C1 segment of cervical spinal cord (tissue), 14 donors: ENCODE measurements at places on chromosomes 16 and 17.

GRCh38 chr17:73657473-73658116, 13.3 kb upstream of the SDK2 start:
- DNase-seq: no peak

DNA sequence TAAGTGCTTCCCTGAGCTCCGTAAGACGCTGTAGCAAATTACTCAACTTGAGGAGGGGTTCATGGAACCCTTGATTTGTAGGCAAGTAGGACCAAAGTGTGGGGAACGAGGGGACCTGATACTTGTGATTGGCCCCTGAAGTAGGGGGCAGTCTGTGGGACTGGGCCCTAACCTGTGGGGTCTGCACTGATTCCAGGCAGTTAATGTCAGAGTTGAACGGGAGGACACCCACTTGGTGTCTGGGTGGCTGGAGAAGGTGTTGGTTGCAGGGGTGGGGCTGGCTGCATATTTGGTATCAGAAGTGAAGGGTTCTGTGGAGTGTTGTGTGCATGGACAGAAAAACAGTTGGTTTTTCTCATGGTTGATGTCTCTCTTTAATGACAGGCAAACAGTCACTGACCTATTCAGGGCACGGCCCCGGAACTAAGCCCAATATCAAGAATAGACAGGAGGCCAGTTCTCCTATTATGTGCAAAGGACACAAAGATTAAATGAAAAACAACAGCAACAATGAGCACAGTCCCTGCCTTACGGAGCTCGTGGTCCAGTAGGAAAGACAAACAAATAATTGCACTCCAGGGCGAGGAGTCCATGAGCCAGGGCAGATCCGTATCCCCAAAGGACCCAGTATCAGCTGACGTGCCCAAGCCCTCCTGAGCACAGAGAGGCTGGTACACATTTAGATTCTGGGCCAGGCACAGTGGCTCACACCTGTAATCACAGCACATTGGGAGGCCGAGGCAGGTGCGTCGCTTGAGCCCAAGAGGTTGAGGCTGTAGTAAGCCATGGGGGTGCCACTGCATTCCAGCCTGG, 19.2 kb downstream of the MXRA7 start:
- DNase-seq: no peak

- DNase-seq: no peak
These were observed 85.7 kb downstream of the NOG start for GRCh38 chr17:56679115-56679776.

GRCh38 chr17:8894673-8895578, 27.5 kb upstream of the PIK3R6 start:
- no peak for DNase-seq

DNA sequence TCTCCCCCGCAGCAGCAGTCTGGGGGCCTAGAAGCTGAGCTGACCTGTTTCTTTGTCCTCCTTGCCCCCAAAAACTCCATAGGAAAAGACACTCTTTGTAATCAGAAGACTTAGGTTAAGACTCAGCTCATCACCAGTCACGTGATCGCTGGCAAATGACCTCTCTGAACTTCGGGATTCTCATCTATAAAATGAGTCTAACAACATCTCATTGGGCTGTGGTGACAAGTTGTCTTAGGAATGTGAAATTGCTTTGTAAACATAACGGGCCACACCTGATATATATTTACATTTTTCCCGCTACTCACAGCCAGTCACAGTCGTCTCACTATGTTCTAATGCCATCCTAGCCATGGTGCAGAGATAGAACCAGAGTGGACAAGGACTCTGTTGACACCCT, 86.0 kb upstream of the LHX1 start:
- DNase-seq: no peak

DNA sequence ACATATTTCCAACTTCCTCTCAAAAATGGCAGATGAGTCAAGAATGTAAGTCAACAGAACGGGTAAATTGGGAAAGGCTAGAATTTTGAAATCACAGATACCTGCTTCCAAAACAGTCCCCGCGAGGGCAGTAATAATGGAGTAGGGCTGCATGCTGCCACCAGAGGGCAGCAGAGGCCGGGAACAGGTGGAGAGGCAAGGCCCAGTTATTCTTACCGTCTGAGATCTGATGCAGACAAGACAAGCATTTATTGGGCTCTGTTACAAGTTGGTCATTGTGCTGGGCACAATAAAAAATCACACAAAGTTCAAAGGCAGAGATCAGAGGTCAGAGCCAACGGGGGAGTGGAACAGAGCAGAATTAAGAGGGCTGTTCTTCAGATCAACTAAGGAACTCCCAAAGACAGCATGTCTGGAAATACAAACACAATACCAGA, 8.8 kb upstream of the MLKL start:
- peak; percentile 79 for DNase-seq

GRCh38 chr17:507441-507840, 154.8 kb upstream of the RPH3AL start:
- no peak for DNase-seq

GRCh38 chr17:39219647-39220154, 6.0 kb downstream of the STAC2 start:
- DNase-seq: no peak

DNA sequence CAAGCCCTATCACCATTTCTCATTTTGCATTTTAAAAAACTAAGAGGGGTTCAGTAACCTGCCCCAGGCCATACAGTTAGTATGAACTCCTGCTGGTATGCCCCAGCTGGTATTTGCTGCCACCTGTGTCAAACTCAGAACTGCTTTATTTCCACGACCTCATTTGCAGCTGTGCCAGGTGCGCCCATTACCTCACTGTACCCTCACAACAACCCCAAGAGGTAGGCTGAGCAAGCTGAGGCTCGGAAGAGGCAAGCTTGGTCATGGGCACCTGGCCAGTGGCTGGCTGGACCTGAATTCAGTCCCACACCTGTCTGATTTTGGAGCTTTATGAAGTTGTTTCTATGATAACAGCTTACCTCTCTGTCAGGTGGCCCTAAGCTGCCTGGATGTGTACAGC, 7.6 kb downstream of the EPN2 start:
- DNase-seq: no peak

GRCh38 chr17:65553009-65553645, 8.3 kb downstream of the AXIN2 start:
- no peak for DNase-seq

DNA sequence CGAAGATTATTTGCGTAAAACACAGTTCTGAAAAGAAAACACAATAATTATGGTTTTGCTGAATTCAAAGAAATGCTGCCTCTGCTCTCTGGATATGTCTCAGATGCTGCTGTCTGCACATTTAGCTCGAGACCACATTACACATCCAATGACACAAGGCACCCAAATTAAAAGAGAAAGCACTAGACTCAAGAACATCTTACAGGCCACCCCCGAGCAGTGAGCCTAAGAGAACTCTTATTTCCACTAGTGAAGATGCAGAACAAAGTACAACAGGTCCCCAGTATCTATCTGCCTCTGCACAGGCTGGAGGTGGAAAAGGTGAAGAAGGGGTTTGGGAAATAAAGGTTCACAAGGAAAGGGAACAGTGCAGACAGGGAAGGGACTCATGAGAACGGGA, 33.5 kb downstream of the GRB2 start:
- no peak for DNase-seq

DNA sequence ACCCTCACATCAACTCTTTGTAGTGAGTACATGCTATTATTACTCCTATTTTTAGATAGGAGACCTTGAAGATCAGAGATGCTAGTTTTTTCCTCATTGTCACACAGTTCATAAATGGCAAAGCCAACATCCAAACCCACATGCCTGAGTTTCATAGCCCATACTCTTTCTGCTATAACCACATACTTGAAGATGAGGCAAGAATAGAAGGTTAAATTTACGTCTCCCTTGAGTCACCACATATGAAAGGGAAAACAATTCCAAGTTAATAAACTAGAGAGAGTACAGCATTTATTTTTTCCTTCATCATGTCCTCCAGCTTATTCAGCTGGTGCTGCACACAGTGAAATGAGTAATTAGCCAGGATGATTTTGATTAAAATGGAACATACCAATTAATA, 23.7 kb downstream of the NUDT7 start:
- no peak for DNase-seq

- no peak for DNase-seq
These were observed 25.7 kb upstream of the NXPH3 start for GRCh38 chr17:49549691-49550678.

GRCh38 chr16:22624038-22624799, 113.5 kb downstream of the NPIPB5 start:
- DNase-seq: no peak

DNA sequence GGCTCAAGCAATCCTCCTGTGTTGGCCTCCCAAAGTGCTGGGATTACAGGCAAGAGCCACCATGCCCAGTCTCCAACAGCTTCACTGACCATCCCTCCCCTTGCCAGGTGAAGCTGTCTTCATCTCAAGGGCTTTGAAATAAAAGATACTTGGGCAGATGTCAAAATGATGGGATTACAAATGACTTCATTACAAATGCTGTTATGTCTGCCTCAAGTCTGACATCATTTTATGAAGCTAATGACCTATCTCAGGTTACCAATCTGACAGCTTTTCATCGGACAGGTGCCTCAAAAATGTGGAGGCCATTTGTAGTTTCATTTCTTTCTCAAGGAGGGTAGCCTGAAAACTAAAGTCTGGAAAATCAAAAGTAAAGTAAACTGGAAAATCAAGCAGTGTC, 323.7 kb upstream of the TBX2 start:
- DNase-seq: no peak

GRCh38 chr17:45282683-45283644, 21.1 kb upstream of the SPATA32 start:
- no peak for DNase-seq

- no peak for DNase-seq
These were observed 6.8 kb upstream of the CCL3L1 start for GRCh38 chr17:36203335-36203734.

- DNase-seq: no peak
These were observed 53.4 kb downstream of the NOS2 start for GRCh38 chr17:27746881-27747280.

DNA sequence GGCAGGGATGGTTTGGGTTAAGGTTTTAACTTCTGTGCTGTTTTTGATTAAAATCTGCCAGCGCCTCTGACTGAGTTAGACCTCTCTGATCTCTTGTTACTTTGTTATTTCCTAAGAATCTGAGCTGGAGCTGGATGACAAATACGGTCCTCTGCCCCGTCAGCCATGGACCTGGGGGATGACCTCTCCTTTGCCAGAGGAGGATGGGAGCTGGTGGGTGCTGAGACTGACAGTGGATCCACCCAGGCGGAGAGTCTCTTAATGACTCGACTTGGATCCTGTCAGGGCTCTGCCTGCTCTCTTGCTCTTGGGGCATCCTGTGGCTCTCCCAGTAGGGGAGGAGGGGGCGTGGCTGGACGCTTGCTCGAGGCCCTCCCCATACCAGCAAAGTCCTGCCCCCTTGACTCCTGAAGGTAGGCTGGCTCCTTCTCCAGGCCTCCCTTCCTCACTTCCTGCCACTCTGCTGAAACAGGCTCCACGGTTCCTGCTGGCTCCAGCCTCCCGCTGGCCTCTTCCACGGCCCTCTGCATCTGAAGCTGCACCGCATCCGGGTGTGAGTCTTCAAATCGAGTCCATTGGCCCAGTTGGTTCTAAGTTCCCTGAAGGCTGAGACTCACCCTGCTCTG, 24.8 kb upstream of the MAP3K14 start:
- no peak for DNase-seq

DNA sequence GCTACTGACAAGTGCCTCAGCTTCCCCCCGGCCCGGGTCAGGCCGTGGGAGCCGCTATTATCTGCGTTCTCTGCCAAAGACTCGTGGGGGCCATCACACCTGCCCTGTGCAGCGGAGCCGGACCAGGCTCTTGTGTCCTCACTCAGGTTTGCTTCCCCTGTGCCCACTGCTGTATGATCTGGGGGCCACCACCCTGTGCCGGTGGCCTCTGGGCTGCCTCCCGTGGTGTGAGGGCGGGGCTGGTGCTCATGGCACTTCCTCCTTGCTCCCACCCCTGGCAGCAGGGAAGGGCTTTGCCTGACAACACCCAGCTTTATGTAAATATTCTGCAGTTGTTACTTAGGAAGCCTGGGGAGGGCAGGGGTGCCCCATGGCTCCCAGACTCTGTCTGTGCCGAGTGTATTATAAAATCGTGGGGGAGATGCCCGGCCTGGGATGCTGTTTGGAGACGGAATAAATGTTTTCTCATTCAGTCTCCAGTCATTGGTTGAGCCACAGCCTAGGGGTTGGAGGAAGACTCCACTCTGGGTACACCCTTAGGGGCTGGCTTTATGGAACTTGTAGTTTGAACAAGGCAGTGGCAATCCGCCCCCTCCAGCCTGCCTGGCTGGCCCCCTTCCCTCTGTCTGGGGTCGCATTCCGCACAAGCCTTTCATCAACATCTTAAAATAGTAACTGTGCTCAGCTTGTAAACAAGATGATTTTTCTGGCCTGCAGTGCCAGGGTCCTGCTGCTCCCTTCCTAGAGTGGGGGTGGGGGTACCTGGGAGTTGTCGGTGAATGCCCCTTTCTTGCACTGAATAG, 4.1 kb downstream of the SYNGR2 start:
- DNase-seq: no peak

DNA sequence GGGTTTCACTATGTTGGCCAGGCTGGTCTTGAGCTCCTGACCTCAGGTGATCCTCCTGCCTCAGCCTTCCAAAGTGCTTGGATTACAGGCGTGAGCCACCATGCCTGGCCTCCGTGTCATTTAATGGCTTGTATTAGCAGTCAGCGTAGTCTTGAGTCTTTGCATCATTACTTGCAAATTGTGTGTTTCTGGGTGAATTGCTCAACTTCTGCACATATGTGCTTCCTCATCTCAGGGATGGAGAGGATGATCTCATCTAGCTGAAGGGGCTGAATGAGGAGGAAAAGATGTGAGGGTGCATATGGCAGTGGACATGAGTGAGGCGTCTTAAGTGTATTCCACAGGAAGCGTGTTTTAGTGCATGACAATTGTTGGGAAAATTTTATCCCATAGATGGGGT, 155.8 kb downstream of the SNX29 start:
- DNase-seq: no peak

DNA sequence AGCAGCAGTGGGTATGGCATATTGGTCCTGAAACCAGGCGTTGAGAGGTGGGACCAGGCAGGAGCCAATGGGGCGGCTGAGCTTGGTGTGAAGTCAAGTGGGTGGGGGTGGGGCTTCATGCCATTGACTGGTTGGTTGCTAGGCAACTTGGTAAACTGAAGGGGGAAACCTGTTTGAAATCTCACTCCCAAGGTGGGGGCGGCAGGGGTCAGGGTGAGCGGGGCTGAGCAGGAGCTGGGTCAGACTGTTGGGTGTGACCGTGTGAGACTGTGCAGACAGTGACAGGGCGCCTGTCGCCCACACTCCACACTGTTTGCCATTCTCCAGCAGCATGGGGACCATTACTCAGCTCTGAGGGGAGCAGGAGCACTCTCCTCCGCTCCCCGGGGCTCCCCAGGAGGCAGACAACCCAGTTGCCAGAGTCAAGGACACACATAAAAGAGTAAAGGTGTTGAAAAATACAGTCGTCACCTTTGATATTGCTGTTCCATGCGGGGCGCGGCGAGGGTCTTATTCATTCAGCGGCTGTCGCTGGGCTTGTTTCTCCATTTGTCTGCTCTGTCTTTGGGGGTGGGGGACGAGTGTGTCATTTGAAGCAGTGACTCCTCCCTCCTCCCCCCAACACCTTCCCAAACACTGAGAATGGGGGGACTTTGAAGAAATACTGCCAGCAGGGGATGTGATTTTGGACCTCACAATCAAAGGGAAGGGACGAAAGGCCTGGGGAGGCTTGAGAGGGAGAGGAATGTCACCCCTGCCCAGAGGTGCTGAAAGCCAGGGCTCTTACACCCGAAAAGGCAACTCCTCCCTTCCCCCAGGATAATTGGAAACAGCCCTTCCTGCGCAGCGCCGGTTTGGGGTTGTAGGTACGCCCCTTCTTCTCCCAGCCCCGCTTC, 1.2 kb upstream of the EFNB3 start:
- no peak for DNase-seq

- no peak for DNase-seq
These were observed 9.8 kb downstream of the SOCS3 start for GRCh38 chr17:78349891-78350642.

- DNase-seq: no peak
These were observed 15.7 kb downstream of the CDRT4 start for GRCh38 chr17:15451680-15452079.
